PC-3 (cell line): ENCODE measurements at places on chromosomes 7 and 10. TPM values are rescaled to one million over a fixed set of nuclear protein-coding genes. Genes with fewer than 3 reads are reported as not detected.

The OR13A1 gene
- 0.04 TPM in 1 of 2 replicates, not detected in the other for total RNA-seq

The OGDHL gene
- total RNA-seq = 2.0 and 2.6 TPM in 2 replicates

The GNGT1 gene
- total RNA-seq = not detected in 2 replicates

The CHPF2 gene
- total RNA-seq = 30.1 and 36.5 TPM in 2 replicates

The IFIT2 gene
- 6.9 and 8.6 TPM in 2 replicates for total RNA-seq

The CUEDC2 gene
- 50.6 and 51.4 TPM in 2 replicates for total RNA-seq

The VSTM4 gene
- not detected in 2 replicates for total RNA-seq

The COBL gene
- 8.6 and 8.8 TPM in 2 replicates for total RNA-seq

The SNX10 gene
- 6.2 and 7.9 TPM in 2 replicates for total RNA-seq

The H2BK1 gene
- total RNA-seq = not detected in 2 replicates

The CLRN3 gene
- total RNA-seq = not detected in 2 replicates

The GGCT gene
- 64.1 and 67.6 TPM in 2 replicates for total RNA-seq

The EN2 gene
- 2.3 and 2.4 TPM in 2 replicates for total RNA-seq

The PROSER2 gene
- total RNA-seq = 52.5 and 66.0 TPM in 2 replicates

The WIPF3 gene
- total RNA-seq = 3.3 and 3.4 TPM in 2 replicates

The OR6B1 gene
- not detected in 2 replicates for total RNA-seq

The WDFY4 gene
- not detected in 2 replicates for total RNA-seq

The ADAMTS14 gene
- total RNA-seq = 0.91 and 1.4 TPM in 2 replicates

The C10orf53 gene
- total RNA-seq = not detected in 2 replicates

The AKR1D1 gene
- total RNA-seq = not detected in 2 replicates

The PIK3AP1 gene
- 3.7 and 4.7 TPM in 2 replicates for total RNA-seq

The UBN2 gene
- 2.2 and 3.7 TPM in 2 replicates for total RNA-seq

The C10orf90 gene
- 0.18 and 2.0 TPM in 2 replicates for total RNA-seq

The SLIT1 gene
- not detected in 2 replicates for total RNA-seq

The MAGI2 gene
- total RNA-seq = 0.06 TPM in 1 of 2 replicates, not detected in the other

The GRK5 gene
- total RNA-seq = 4.5 and 5.0 TPM in 2 replicates

The TMEM270 gene
- total RNA-seq = 3.8 TPM in 1 of 2 replicates, not detected in the other

The CPED1 gene
- 1.8 and 2.2 TPM in 2 replicates for total RNA-seq

The EBLN1 gene
- not detected in 2 replicates for total RNA-seq

The ZNF680 gene
- total RNA-seq = 4.3 and 8.8 TPM in 2 replicates

The IFIT1B gene
- not detected in 2 replicates for total RNA-seq

The CNNM1 gene
- 3.3 and 4.3 TPM in 2 replicates for total RNA-seq

The EGR2 gene
- 2.7 and 2.8 TPM in 2 replicates for total RNA-seq

The HPS6 gene
- 24.0 and 26.8 TPM in 2 replicates for total RNA-seq

The MTERF1 gene
- 4.0 and 10.0 TPM in 2 replicates for total RNA-seq

The ELMO1 gene
- not detected in 2 replicates for total RNA-seq

The CYP51A1 gene
- 52.3 and 58.3 TPM in 2 replicates for total RNA-seq

The PIK3CG gene
- total RNA-seq = not detected in 2 replicates

The KCNMA1 gene
- total RNA-seq = 143 and 193 TPM in 2 replicates

The AKR1C1 gene
- total RNA-seq = 1.8 and 3.2 TPM in 2 replicates

The GSTO1 gene
- total RNA-seq = 38.2 and 46.0 TPM in 2 replicates

The APBB1IP gene
- total RNA-seq = not detected in 2 replicates

The DNAAF5 gene
- total RNA-seq = 66.3 and 73.7 TPM in 2 replicates

The PARG gene
- 85.4 and 89.7 TPM in 2 replicates for total RNA-seq

The TSPAN12 gene
- total RNA-seq = 7.2 and 8.3 TPM in 2 replicates

The EEPD1 gene
- 28.3 and 31.8 TPM in 2 replicates for total RNA-seq

The MSMB gene
- total RNA-seq = not detected in 2 replicates
